ENCODE measurements at places on chromosomes 6 and 20.

DNA sequence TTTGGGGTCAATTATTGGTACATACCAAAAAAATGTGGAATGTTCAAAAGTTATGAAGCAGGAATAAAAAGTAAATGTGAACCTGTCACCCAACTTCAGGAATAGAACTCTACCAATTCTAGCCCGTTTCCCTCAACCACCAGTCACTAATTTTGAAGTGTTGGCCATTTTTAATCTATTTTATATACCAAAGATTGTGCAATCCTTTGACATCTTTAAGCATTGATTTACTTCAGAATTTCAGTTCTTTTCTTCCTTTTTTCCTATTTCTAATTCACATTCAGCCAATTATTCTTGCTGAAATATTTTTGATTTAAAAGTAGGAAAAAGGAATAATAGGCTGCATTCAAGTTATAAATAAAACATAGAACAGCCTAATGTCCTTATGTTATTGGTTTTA is 46.9 kb upstream of the SMIM28 start:
- no peak for DNase-seq

DNA sequence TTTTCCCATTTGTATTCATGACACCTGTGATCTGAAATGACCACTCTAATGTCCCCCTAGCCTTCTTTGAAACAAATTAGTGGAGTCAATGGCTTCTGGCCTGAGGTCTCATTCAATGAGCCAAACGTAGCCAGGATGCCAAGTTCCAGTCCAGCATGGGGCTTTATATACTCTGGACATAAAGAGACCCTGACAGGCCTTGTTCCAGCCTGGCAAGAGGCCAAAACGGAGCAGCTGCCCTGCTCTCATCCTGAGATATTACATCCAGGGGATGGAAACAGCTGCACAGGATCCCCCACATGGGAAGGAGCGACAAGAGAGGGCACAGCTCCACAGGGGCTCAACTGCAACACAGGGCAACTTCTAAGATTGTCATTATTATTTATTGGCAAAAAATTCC is 437.8 kb downstream of the CDH26 start:
- DNase-seq: no peak

DNA sequence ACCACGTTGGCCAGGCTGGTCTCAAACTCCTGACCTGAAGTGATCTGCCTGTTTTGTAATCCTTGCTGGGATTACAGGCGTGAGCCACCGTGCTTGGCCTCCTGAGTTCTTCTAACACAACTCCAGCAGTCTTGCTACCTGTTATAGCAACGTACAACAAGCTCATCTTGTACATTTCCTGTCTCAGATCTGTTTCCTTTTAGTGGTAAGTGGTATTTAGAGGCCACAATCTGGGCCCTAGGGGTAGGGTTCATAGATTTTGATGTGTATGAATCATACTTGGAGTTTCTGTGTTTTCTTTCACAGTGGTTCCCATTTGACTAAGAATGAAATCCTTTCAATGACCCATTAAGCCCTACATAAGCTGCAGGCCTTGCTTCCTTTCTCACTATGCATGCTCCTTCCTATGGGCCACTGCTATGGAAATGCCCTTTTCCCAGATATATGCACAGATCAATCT is 27.1 kb upstream of the SYNCRIP start:
- peak; percentile 33 for DNase-seq

DNA sequence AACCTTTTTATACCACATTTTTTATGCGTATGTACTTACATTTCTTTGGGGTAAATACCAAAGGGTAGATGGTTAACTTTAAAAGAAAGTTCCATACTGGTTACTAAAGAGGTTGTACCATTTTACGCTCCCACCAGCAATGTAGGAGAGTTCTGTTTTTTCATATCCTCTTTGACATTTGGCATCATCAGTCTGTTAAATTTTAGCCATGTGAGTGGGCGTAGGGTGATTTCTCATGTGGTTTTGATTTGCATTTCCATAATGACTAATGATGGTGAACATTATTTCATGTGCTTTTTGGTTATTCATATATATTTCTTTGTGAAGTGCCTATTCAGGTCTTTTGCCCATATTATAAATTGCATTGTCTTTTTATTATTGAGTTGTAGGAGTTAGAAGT is 194.2 kb downstream of the PRL start:
- no peak for DNase-seq

- DNase-seq: no peak
Observed at GRCh38 chr6:148118244-148118643, 224.4 kb upstream of the SASH1 start.

- DNase-seq: no peak
Observed at GRCh38 chr6:164826831-164827468, 482.5 kb downstream of the C6orf118 start.

DNA sequence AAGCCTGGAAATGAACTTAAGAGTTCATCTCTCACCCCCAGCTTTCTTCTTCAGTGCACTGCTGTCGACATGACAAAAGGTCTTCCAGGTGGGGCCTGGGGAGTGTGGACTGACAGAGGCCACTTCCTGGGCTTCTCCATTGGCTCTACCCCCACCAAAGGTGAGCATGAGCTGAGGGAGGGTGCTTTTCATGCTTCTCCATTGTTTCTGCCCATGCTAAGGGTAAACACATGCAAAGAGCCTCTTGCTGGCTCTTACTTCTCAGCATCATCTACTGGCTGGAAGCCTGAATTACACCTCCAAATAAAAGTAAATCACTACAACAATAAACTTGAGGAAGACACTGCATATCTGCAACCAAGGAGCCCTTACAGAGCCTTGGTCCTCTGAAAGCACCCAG is 227.2 kb downstream of the EPM2A start:
- DNase-seq: no peak

- no peak for DNase-seq
Observed at GRCh38 chr6:46221222-46221793, 50.5 kb upstream of the ENPP5 start.

DNA sequence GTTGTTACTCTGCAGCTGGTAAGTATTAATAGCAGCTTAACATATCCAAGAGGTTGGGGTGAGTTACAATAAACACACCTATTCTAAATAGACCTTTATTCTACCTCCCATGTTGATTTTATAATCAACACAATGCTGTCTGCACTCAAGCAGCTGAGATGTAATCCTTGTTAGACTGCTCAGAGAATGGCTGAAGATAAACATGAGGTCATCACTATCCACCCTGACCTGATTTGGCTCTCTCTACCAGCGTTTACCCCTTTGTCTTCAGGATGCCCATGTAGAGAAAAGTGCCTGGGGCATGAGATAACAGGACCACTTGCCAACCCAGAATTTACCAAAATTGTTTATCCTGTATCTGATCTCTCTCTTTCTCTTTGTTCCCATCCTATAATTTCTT is 220.7 kb upstream of the DEFB112 start:
- DNase-seq: no peak

- no peak for DNase-seq
Observed at GRCh38 chr6:135286962-135287538, 105.9 kb downstream of the MYB start.

DNA sequence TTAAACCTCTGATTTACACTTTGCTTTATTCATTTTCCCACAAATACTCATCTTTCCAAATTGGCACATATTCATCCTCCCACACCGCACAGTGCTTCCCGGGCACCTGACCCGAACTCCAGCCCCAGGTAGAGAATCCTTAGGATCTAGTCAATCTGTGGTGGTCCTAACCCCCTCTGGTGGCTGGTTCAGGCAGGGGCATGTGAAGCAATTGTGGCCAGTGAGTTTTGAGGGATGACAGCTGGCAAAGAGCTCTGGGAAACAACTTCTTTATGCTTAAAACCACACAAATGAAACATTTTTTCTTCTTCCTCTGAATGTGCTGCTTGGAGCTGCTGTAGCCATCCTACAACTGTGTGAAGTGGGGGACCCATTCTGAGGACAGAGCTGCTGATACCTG is 54.7 kb downstream of the ELOVL5 start:
- no peak for DNase-seq

DNA sequence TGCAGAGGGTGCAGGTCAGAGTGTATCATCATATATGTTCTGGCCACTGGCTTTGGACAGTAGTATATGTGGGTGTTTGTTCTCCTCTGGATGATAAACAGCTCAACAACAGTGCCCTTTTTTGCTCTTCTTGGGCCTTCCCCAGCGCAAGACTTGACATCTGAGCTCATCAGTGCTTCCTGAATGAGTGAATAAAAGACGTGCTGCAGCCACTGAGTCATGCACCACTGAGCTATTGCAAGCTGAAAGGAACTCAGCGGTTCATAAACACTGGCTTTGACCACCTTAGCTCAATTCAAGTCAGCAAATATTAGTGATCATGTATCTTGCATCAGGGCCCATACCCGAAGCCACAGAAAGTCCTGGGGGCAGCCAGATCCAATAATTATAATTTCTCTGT is 105.3 kb upstream of the KCNG1 start:
- DNase-seq: no peak

Data from GM12891 (cell line).